Naive thymus-derived CD8-positive, alpha-beta T cell (primary cell): ENCODE measurements at places on chromosomes 12 and 14. TPM values are rescaled to one million over a fixed set of nuclear protein-coding genes. Genes with fewer than 3 reads are reported as not detected.

INHBC gene
- polyA plus RNA-seq: not detected

MED6 gene
- polyA plus RNA-seq: 32.7 TPM

DNAH10 gene
- polyA plus RNA-seq: not detected

MYH7 gene
- not detected for polyA plus RNA-seq

GAS2L3 gene
- polyA plus RNA-seq: not detected

ADCY6 gene
- polyA plus RNA-seq: not detected

- no peak for DNase-seq
Measured at GRCh38 chr12:70948976-70949336, 28.4 kb upstream of the PTPRR start.

DNA sequence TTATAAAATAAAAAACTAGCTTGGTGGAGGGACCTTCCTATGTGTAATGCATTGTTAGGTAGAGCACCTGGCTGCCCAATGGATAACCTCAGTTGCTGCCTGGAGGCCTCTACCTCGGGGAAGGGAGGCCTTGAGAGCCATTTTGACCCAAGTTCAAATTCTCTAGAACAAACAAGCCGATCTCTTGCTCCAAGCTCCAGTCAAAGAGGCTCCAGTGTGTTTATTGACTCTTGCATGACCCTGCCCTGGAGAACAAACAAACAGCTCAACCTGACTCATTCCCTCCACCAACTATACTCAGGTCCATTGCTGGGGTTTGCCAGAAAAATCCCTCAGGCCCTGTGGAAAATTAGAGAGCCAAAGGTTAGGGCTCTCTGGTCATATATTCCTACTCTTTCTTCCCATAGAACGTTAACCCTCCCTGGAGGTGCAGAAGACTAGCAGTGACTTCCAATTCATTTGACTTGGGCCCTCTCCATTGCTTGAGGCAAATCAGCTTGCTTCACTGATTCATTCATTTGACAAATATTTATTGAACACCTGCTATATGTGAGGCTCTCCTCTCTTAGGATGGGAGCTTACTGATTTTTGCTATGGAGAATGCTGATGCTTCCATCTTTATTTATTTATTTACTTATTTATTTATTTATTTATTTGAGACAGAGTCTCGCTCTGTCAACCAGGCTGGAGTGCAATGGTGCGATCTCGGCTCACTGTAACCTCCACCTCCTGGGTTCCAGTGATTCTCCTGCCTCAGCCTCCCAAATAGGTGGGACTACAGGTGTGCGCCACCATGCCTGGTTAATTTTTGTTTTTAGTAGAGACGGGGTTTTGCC lies 73.7 kb upstream of the CISTR start:
- no peak for DNase-seq

GRCh38 chr12:95227818-95228356 lies 10.3 kb downstream of the VEZT start:
- no peak for DNase-seq

- DNase-seq: no peak
Measured at GRCh38 chr12:25496098-25496587, 56.9 kb downstream of the LMNTD1 start.

- DNase-seq: no peak
Measured at GRCh38 chr12:24668563-24668962, 280.3 kb downstream of the BCAT1 start.

DNA sequence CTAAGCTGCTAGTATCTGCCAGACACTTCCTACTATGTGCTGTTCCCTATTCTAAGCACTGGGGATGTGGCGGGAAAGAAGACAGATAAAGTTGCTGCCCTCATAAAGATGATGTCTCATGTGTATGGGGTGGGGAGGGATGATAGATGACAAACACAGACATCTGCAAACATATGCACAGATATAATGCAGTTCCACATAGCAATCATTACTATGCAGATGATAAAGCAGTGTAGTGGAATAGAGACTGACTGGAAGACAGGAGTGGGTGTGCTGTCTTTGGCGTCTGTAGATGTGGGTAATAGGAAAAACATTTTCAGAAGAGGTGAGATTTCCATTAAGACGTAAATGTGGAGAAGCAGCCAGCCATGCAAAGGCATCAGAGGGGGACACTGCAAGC lies 243.6 kb downstream of the DPY19L2 start:
- no peak for DNase-seq

GRCh38 chr14:100442498-100443490 lies 119.7 kb downstream of the SLC25A47 start:
- no peak for DNase-seq

- DNase-seq: no peak
Measured at GRCh38 chr12:69091442-69092017, 147.8 kb upstream of the CPSF6 start.

DNA sequence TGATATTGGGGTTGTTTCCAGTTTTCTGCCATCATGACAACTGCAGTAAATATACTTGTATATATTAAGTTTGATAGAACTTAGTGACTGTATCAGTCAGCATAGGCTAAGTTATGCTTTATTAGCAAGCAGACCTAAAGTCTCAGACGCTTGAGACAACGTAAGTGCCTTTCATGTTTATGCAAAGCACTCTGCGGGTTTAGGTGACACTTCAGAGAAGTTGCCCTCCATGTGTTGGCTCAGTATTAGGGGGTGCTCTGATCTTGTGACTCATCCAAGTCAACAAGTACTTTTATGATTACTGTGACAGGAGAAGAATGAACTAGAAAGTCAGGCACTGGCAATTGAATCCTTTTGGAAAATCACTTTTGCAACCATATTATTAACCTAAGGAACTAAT lies 13.3 kb upstream of the OTOGL start:
- no peak for DNase-seq

- DNase-seq: no peak
Measured at GRCh38 chr12:68839183-68840147, 31.5 kb downstream of the MDM2 start.

- no peak for DNase-seq
Measured at GRCh38 chr12:23887055-23887835, 62.2 kb downstream of the SOX5 start.

GRCh38 chr12:39873065-39873464 lies 232.8 kb downstream of the SLC2A13 start:
- no peak for DNase-seq

DNA sequence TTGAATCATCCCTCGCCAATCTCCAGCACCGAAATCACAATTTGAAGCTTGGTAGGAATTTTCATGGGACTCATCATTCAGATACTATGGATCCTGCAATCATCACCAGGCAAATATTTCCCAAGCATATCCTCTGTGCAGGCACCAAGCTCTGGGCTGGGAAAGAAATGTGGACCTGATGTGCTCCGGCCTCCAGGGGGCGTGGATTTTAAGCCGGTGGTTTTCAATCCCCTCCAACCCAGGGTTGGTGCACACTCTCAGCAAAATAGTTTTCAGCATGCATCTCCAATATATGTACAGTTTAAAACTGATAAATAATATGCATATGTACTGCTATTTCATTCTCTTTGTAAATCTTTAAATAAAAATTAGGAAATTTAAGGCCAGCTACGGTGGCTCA lies 98.9 kb downstream of the RBM19 start:
- no peak for DNase-seq

DNA sequence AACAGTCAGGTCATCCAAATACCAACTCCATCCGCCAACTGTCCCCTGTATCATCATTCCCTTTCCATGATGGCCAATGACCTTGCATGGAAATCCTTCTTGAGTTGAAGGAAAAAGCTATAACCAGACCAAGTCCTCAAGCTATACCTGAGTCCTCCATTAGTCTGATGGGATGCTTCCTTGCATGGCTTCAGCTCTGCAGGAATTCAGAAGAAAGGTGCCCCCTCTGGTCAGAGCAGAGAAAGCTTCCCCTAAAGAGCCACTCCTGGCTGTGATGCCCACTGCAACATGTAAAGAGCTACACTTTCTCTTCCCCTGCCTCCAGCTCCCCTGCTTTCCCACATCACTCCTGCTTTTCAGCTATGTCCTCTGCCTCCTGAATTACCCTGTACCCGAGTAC lies 43.1 kb upstream of the FKBP4 start:
- DNase-seq: no peak

- DNase-seq: no peak
Measured at GRCh38 chr14:70735043-70735442, 74.3 kb downstream of the MAP3K9 start.

- no peak for DNase-seq
Measured at GRCh38 chr12:15037091-15037687, 64.3 kb downstream of the PDE6H start.

- no peak for DNase-seq
Measured at GRCh38 chr12:24838531-24838950, 110.4 kb downstream of the BCAT1 start.

GRCh38 chr12:42474391-42474790 lies 115.2 kb downstream of the PRICKLE1 start:
- no peak for DNase-seq

DNA sequence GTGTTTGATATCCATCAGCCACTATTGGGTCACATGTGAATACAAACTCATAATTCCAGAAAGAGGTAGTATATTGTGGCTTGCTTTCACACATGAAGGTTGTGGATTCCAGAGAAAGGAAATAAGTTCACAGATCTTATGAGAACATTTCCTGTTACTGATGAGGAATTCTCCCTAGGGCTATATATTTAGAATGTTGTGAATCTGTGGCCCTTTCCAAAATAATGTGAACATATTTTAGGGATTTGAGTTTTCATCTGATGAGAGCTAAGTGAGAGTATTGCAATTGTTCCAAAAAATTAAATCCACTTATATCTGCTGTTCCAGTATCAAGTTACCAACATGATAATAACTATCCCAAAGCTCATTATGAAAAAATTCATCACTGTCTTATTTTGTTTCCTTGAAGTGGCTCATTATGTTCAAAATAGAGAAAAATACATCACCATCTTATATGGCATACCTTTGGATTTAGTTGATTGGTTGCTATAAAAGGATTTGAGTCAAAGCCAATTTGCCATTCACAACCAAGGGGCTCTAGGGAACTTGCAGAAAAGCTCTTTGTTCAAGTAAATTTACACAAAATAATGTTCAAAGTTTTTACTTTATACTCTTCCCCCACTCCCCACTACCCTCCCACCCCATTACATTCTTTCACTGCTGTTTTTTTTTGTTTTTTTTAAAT lies 76.3 kb downstream of the MYRFL start:
- DNase-seq: no peak

GRCh38 chr14:61643555-61643954 lies 51.8 kb upstream of the HIF1A start:
- DNase-seq: no peak

DNA sequence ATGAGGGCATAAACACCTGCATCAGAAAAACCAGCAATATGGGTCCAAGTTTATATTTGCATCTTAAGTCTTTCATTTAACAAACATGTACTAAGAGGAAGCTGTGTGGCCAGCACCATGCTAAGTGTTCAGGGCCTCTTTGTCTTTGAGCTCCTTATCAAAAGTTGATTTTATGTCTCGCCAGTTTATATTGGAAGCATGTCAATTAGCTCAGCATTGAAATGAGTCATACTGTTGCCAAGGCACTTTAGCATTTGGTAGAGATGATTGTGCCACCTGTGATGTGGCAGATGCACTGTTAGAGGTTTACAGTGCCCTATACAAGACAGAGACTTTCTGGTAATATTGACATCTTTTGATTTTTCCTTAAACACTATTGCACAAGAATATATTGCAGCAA lies 68.5 kb downstream of the BHLHE41 start:
- no peak for DNase-seq

GRCh38 chr14:66074537-66074936 lies 411.6 kb upstream of the CCDC196 start:
- no peak for DNase-seq
